B cell (primary cell): ENCODE measurements at places on chromosomes 16 and 17. TPM values are rescaled to one million over a fixed set of nuclear protein-coding genes. Genes with fewer than 3 reads are reported as not detected.
A peak's percentile ranks its signal among the peaks of the same experiment; 100 is the strongest.

GRCh38 chr17:48392857-48393256 lies 37.2 kb downstream of the SKAP1 start:
- DNase-seq = no peak
- H3K4me1 ChIP-seq = no peaks in the 10 kb centered on the region
- H3K27me3 ChIP-seq = no peaks in the 10 kb centered on the region

DNA sequence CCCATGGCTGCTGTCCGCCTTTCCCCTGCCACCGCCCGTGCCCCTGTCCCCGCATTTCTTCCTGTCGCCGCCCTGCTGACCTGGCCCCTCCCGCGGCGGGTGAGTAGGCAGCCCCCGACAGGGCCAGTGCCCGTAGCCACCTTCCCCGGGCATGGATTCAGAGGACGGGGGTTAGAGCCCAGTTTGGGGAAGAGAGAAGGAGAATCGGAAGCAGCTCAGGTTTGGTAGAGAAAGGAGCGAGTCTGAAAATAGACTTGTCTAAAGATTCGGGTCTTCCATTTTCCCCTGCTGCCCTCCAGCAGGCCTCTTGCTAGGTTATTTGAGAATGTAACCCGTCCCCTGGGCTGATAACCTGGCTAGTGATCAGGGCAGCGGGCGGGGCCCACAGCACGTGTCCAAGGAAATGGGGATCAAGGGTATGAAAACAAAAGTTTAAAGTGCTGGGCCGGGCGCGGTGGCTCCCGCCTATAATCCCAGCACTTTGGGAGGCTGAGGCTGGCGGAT lies 7.9 kb upstream of the CLDN9 start:
- no peaks in the 10 kb centered on the region for H3K36me3 ChIP-seq
- H3K27ac ChIP-seq = no peak overlapping the region
- H3K4me1 ChIP-seq = peaks cover 25% of the 10 kb centered on the region
- no peak for DNase-seq
- H3K4me3 ChIP-seq = peak overlapping the region; percentile 21
- peaks cover 6% of the 10 kb centered on the region for H3K27me3 ChIP-seq

DNA sequence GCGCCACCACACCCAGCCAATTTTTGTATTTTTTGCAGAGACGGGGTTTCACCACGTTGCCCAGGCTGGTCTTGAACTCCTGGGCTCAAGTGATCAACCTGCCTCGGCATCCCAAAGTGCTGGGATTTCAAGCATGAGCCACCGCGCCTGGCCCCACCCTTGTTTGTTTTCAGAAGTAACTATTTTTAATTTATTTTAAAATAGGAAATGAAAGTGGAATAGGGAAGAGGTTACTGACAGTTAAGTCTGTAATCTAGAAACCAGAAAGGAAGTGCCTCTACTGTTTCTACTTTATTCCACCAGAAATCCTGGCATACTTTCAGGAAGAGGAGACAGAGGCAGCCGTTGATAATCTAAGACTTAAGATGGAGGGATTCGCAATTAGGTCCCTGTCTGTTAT lies 225.6 kb downstream of the TANC2 start:
- peak overlapping the region; percentile 94 for H3K27ac ChIP-seq
- peaks cover 2% of the 10 kb centered on the region for H3K36me3 ChIP-seq
- H3K4me1 ChIP-seq = peaks cover 45% of the 10 kb centered on the region
- H3K4me3 ChIP-seq = no peak overlapping the region

- DNase-seq = no peak
- no peak overlapping the region for H3K4me3 ChIP-seq
- no peak overlapping the region for H3K27ac ChIP-seq
- H3K4me1 ChIP-seq = no peaks in the 10 kb centered on the region
These were observed 95.3 kb upstream of the CRHR1 start for GRCh38 chr17:45688820-45689219.

GRCh38 chr17:36504156-36504545 lies 17.7 kb downstream of the ZNHIT3 start:
- H3K27me3 ChIP-seq = no peaks in the 10 kb centered on the region
- no peaks in the 10 kb centered on the region for H3K36me3 ChIP-seq
- H3K4me1 ChIP-seq = no peaks in the 10 kb centered on the region

GRCh38 chr17:78818932-78819331 lies 21.7 kb downstream of the USP36 start:
- no peaks in the 10 kb centered on the region for H3K27me3 ChIP-seq
- H3K4me1 ChIP-seq = peaks cover 8% of the 10 kb centered on the region
- no peak overlapping the region for H3K4me3 ChIP-seq
- H3K36me3 ChIP-seq = peaks cover 79% of the 10 kb centered on the region
- H3K27ac ChIP-seq = peak overlapping the region; percentile 7

DNA sequence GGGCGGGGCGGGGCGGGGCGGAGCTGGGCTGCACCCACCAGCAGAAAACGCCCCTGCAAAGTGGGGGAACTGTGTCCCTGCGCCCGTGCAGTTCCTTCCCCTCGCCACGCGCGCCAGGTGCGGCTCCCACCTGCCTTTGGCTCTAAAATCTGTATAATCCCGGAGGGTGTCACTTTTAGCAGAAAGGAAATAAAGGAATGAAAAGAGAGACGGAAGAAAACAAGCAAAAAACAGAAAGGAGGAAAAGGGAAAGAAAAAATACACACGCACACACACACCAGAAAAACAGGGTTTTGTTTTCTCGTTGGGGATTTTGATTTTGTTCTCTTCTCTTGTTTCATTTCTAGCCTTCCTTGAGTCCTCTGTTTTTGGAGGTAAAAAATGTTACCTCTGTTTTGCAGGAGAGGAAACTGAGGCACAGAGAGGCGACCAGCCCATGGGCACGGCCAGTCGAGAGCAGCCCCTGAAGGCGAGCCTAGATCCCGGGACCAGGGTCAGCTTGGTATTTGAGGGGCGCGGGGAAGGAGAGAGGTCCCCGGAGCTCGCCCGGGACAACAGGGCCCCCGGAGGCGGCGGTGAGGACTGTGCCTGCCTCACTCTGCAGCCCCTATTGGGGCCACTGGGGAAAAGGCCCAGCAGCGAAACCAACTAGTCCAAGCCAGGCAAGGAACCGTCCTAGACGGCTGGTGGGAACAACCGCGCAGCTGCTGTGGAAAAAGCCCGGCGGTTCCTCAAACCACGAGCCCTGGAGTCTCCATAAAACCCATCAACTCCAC lies 594 bp upstream of the CARHSP1 start:
- peaks cover 62% of the 10 kb centered on the region for H3K4me1 ChIP-seq
- H3K36me3 ChIP-seq = no peaks in the 10 kb centered on the region
- no peaks in the 10 kb centered on the region for H3K27me3 ChIP-seq
- H3K4me3 ChIP-seq = peak overlapping the region; percentile 59
- DNase-seq = peak; percentile 34

DNA sequence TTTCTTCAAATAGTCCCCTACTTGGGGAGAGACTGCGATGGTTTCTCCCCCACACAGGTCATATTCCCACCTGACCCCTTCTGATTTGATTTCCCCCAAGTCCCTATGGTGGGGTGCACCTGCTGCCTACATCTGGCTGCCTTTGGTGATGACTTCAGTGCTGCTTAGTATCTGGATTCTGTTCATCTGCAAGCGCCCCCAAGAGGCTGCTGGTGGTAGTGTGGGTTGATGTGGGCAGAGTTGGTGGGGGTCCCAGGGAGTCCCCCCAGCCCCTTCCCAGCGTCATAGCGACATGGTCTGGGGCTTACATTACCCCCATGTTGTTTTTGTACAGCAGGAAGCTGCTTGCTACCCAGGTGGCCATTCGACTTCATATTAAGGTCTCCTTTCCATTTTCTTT lies 99.2 kb downstream of the NTN1 start:
- no peaks in the 10 kb centered on the region for H3K4me1 ChIP-seq
- no peak for DNase-seq
- peaks cover 3% of the 10 kb centered on the region for H3K27me3 ChIP-seq
- H3K36me3 ChIP-seq = no peaks in the 10 kb centered on the region

DNA sequence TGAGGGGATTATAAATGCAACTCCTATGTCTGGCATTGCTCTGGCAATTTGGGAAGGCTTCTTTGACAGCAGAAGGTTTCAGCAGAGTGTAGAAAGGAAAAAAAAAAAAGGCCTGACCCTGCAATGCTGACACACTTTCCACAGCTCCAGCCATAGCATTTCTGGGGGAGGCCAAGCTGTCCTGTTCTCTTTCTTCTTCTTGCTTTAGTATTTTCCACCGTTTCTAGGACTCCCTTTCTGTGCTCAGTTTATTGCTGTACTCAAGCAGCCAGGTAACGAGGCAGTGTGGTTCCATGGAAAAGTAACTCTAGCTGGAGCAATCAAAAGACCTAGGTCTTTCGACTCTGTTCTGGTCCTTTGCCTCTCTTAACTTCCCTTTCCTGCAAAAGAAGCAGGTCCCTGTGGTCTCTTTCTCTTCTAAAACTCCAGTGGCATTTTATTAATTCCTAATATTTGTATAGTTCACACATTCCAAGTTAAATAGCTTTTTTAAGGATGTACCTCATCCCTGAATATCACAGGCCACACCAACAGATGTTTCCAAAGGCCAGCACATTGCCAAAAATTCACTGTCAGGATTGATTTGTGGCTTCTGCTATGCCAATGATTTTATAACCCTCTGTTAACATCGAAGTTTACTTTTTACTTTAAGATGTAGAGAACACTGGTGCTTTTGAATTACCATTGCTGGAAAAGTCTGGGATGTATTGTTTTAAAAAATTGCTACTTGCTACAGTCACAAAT lies 90.3 kb upstream of the BCAR1 start:
- H3K27me3 ChIP-seq = peaks cover 70% of the 10 kb centered on the region
- DNase-seq = no peak
- H3K36me3 ChIP-seq = peaks cover 6% of the 10 kb centered on the region
- no peaks in the 10 kb centered on the region for H3K4me1 ChIP-seq
- H3K27ac ChIP-seq = no peak overlapping the region

- no peak overlapping the region for H3K4me3 ChIP-seq
- peaks cover 5% of the 10 kb centered on the region for H3K36me3 ChIP-seq
- no peak overlapping the region for H3K27ac ChIP-seq
These were observed 2.3 kb downstream of the DLG4 start for GRCh38 chr17:7217113-7217987.

PRSS33 gene
- total RNA-seq = not detected in 2 replicates

EFNB3 gene
- not detected in 2 replicates for total RNA-seq

ZNF597 gene
- 4.6 and 5.0 TPM in 2 replicates for total RNA-seq

FAM20A gene
- total RNA-seq = not detected in 2 replicates

UNC45B gene
- not detected in 2 replicates for total RNA-seq

IRX5 gene
- not detected in 2 replicates for total RNA-seq

CARD14 gene
- not detected in 2 replicates for total RNA-seq

TBX21 gene
- 8.4 and 10.8 TPM in 2 replicates for total RNA-seq

SOST gene
- not detected in 2 replicates for total RNA-seq
